NCI-H2107 (cell line): ENCODE measurements at places on chromosomes 6 and 20.

DNA sequence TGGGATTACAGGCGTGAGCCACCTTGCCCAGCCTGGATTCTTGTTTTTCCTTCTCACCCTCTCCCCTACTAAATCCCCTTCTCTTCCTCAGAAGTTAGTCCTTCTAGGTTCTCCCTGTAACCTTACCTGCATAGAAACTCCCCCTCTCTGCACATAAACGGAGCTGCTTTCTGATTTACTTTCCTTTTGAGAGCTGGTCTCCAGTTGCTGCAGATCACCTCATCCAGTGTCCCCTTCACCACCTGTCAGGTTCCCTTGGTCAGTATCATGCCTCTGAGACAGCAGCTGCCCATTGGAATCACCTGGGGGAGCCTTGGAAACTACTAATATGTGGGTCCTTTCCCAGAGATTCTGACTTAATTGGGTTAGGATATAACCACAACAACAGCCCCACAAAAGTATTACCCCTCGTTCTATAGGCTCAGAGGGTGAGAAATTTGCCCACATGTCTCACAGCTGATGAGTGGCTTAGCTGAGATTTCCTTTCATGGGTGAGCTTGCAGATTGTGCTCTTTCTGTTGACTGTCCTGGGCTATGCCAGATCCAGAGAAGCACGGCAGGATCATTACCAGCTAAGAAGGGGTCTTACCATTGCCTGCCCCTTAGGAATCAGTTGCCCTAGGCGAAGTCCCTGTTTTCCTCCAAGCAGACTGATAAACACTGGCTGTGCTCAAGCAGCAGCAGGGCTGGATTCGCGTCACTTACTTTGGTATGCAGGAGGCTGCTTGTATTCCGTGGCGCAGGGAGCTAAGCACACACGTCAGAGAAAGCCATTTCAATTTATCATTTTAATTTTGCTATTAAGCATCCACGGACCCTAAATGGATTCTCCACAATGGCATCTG, 51.3 kb downstream of the AKAP12 start:
- DNase-seq, result no peak

GRCh38 chr6:104201557-104201956, 658.2 kb downstream of the HACE1 start:
- no peak for DNase-seq

DNA sequence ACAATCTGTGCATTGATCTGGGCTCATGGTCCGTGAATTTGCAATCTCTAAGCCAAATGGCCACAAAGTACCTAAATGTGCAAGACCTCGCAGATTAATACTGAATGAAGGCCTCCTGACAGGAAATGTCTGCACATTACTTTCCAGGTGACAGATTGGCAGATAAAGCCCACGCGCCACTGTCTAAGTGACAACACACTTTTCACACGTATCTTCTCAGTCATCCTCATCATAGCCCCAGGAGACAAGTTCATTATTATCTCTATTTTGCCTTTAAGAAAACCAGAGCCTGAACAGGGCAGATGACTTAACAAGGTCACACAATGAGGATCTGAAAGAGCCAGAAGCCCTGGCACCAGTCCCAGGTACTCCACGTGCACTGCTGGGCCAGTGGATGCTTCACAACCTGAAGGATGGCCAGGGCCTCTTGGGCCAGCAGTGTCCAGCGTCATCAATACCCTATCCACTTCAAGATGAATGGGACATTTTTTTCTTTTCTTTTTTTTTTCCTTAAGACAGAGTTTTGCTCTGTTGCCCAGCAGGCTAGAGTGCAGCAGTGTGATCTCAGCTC, 266.3 kb downstream of the PTPRT start:
- DNase-seq, result no peak

- DNase-seq, result no peak
Observed at GRCh38 chr6:111602481-111603011, 3.1 kb downstream of the TRAF3IP2 start.

- DNase-seq, result no peak
Observed at GRCh38 chr20:44827401-44827800, 17.1 kb upstream of the RIMS4 start.

GRCh38 chr6:126091466-126091865, 105.1 kb downstream of the TRMT11 start:
- DNase-seq, result no peak

DNA sequence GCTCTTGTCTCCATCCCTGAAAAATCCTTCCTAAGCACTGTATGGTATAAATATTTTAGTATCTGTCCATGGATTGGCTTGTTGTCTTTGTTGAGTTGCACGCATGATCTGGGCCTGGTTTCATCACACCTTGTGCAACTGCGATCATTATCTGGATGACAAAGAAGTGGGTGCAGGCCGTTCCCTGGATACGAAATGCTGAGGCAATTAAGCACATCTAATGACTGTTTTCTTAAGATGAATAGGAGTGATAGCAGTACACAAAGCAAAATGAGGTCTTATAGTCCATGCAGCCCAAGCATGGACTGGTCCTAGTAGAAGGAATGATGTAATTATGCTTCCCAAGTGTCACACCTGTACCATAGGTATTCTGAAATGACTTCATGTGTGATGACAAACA, 47.8 kb downstream of the SLC35D3 start:
- no peak for DNase-seq

DNA sequence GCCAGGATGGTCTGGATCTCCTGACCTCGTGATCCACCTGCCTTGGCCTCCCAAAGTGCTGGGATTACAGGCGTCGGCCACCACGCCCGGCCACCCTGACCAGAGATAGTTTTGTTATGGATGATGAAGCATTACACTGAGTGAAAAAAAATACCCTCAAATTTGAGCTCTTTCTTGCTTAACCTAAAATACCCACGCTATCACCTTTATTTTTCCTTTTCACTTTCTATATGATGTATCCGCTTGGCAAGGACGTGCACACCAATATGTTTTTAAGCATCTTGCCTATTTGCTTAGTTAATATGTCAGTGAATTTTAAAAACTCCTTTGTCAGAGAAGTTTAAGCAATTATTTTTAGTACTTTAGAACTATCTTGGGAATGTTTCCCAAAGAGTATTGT, 150.4 kb downstream of the INSM1 start:
- DNase-seq, result no peak

GRCh38 chr6:85516168-85516567, 66.3 kb downstream of the NT5E start:
- no peak for DNase-seq

DNA sequence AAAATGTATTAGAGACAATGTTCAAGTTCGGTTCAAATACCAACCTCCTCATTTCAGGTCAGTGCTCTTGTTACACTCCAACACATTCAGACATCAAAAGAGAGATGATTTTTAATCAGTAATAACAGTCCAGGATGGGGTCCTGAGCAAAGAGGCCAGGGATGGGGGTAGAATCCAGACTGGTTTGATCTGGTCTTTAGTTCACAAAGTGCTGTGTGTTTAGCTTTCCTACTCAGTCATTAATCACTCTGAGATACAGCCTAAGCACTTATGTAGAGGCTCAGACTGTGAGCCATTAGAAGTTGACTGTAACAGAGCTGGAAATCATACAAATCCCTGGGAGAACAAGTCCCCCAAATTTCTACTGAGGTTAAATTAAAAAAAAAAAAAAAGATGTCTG, 241.6 kb downstream of the PTPRK start:
- DNase-seq, result no peak
